Left forelimb (tissue), 1 donor: ENCODE measurements at places on chromosomes 11 and 22.

DNA sequence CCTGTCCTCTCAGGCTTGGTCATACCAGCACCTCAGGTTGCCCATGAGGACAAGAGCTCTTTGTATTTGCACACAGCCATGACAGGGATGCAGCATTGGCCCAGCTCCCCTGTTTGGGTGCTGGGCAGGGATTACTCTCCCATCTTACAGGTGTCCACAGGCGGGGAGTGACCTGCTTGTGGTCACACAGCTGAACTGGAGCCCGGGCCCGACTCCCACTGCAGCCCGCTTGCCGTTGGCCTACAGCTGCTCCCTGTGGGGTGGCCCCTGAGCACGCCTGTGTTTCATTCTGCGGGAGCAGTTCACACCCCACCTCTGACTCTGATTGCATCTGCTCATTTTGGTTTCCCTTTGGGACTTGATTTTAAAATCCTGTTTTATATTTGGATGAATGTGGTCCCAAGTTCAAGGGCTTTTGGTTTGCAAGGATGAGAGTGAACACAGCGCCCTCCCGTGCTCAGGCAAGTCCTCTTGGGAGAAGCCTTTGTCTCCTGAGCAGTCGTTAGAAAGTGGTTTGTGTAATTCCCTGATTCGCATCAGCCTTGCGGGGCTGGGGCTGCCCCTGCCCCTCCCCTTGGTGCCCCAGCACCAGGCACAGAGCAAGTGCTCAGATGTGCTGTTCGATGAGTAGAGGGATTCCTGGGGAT is 9.3 kb downstream of the PICK1 start:
- no peak for DNase-seq

DNA sequence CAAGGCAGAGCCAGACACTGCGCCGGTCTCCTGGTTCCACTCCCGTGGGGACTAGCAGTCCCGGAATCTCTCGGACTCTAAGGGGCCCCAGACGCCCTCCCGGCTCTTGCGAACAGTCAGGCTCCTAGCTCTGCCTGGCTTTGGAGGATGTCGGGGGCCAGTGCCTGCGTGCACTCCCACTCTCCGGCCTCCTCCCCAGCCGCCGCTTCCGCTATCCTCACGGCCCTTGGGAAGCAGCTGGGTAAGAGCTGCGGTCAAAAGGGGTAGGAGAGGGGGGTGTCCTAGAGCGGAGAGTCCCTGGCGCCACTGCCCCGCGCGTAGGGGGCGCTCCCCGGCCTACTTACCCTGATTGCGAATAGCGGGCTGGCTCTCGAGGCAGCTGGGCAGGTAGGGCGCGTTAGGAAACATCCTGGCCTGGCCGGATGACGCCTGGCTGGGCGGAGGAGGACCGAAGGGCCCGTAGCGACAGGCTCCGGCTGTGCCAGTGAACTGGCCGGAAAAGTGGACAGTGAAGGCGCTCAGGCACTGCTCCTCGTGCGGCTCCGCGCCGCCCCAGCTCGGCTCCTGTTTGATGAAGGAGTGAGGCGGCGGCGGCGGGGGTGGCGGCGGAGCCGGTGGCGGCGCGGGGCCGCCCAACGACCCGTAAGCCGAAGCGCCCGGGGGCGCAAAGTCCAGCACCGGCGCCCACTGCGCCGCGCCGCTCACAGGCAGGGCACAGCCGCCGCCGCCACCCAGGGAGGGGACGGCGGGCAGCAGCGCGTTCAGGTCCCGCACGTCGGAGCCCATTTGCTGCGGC is 785 bp downstream of the WT1 start:
- no peak for DNase-seq

- DNase-seq: no peak
Observed at GRCh38 chr11:119772641-119773415, 43.8 kb upstream of the NECTIN1 start.

- DNase-seq: no peak
Observed at GRCh38 chr11:119099711-119100110, 1.9 kb downstream of the DPAGT1 start.

DNA sequence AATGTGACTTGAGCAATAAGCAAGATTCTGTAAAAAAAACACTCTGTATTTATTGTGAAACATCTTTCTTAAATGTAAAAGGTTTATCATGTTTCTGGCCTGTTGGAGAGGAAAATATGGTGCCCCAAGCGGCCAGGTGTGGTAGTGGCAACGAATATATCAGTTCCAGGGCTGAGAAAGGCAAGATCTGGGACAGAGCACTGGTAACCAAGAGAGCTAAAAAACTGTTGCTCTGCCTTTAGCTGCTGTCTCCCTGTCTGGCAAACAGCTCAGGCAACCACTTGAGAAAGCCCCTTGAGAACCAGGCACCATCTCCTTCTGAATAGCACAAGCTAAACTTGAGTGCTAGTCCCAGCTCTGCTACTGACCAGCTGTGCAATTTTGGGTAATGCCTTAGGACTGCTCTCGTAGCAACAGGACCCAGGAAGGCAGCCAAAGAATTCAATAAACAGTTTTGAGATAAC is 129.9 kb downstream of the KCNC1 start:
- DNase-seq: no peak

DNA sequence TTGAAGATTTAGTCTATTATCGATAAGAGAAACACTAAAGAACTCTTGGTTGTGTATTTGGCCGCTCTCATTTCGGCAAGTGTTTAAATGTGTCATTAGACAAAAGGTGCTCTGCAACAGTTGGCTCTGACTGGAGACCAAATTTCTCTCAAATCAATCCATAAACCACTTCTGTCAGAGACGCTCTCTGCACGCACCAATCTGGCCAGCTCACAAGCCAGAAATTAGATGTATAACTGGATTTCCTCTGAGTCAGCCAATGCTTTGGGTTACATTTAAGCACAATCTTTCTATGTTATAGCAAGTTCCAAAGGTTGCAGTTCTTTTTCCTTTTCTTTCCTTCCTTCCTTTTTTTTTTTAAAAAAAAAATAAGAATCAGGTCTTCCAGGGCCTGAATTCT is 17.6 kb upstream of the PARVA start:
- no peak for DNase-seq

GRCh38 chr22:31235081-31235480 is 23.0 kb downstream of the LIMK2 start:
- no peak for DNase-seq

- DNase-seq: no peak
Observed at GRCh38 chr11:126756855-126757254, 243.7 kb downstream of the KIRREL3 start.

DNA sequence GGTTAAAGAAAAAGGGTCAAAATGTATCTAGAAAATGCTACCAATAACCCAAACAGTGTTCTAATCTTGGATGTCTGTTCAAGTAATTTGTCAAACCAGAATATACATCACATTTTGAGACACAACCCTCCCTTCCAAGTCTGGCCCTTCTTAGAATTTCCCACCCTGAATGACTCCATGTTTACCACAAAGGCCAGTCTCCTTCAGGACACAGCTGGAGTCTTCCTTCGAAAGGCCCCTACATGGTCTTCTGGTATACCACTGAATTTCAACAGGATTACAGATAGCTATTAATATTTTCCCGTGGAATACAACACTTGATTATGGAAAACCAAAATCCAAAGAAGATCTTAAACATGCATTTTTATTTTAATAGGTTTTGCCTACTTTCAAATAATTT is 10.2 kb downstream of the CCDC34 start:
- DNase-seq: no peak

- DNase-seq: peak; percentile 59
Observed at GRCh38 chr11:2302306-2302895, 588 bp downstream of the TSPAN32 start.

GRCh38 chr11:64726867-64727530 is 4.0 kb upstream of the NRXN2 start:
- peak; percentile 55 for DNase-seq

- DNase-seq: no peak
Observed at GRCh38 chr11:10319702-10320558, 15.1 kb downstream of the ADM start.
